ENCODE measurements at places on chromosomes 3 and 15.

DNA sequence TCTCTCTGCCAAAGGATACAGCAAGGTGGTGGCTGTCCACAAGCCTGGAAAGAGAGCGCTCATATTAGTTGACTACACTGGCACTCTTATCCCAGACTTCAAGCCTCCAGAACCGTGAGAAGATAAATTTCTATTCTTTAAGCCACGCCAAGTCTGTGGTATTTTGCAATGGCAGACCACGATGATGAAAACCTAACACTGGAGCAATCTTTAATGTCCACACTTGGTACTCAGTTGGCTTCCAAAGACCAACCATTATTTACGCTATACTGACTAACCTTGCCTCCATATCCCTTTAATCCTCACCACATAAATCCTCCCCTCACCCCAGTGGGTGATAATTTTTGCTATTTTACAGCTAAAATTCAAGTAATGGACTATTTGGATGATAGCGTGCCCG is 16.9 kb upstream of the LACTB start:
- DNase-seq: no peak

DNA sequence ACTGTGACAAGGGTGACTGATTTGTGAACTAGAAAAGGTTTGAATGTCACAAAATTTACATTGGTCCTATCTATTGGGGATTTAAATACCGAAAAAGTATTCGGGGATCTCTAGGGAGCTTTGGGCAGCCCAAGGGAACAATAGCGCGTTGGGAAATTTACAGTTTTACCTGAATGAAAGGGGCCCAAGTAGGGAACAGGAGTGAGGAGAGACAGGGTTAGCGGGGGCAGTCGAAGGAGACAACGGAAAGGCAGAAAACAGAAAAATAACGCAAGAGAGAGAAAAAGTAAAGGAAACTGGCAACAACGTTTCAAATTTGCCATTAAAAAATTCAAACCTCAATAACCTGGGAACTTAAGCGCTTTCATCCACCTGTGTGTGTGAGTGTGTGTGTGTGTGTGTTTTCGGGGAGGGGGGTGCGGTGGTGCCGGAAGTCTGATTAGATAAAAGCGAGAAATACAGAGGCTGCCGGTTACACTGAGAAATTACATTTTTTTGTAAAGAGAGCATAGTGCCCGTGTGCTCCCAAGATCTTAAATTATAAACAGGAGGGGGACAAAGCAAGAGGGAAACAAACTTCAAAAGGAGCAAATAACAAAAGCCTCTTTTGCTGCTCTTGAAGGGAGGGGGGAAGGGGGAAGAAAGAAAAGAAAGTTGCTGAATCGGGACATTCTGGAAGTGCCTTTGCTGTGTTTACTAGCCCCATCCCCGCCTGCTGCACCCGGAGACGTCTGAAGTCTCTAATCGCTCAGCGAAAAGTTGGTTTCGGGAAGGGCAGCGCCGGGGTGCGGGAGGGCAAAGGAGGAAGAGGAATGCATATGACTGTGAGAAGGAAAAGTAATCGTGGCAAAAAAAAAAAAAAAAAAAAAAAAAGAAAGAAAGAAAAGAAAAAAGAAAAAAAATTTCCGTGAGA is 721 bp upstream of the ZIC1 start:
- DNase-seq: no peak

DNA sequence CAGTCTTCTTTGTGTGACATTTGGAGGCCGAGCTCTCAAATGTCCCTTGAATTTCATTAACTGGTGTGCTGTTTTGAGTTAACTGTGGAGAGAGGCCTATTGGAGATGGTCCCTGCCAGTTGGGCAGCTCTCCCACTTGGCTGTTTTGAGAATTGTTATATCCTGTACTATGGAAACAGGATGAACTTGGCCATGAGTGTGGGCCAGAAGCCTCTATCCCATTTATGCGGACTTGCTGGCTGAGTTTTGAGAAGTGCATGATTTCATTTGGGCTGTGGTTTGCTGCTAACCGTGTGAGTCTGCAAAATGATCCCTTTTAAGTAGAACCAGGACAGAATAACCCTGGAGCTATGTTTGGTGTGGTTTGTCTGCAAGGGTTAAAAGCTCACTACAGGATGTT is 366.0 kb downstream of the PTPRG start:
- DNase-seq: no peak

GRCh38 chr3:99256788-99257187 is 355.3 kb upstream of the DCBLD2 start:
- DNase-seq: no peak

GRCh38 chr3:121863801-121864200 is 28.8 kb downstream of the EAF2 start:
- no peak for DNase-seq

DNA sequence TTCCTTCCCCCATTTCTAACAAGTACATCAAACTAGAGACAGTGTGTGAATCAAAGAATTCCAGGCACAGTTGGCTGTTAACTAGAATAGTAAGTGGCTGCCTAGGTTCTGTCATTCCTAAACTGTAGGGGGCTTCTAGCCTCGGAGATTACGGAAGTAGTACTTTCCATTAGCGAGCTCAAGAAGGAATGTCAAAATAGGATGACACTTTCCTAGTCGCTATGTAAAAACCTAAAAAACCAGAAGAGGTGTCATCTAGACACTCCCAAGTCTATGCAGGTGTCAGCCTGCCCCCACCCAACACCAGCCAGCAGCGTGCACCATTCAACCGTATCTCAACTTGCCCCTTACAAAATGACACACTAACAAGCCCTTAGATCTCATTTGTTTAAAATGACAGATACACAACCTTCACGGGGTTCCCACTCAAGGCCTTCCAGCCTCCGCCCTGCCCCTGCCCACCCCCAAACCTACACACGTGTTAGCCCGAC is 874 bp downstream of the INO80 start:
- no peak for DNase-seq

DNA sequence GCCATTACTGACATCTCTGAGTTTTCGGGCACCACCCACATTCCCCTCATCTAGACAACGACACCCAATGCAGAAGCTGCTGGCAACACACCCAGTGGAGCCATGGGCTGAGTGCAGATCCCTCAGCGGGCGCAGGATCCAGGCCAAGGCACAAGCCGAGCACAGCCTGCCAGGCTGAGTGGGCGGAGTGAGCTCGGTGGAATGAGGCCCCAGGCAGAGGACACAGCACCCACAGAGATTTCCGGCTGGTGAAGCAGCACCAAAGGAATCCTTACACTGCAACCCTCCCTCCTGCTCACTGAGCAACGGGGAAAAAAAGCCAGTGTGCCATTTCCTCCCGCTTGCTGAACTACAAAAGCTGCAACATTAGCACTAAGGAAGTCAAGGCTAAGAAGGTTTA is 34.3 kb downstream of the ZMAT3 start:
- no peak for DNase-seq

DNA sequence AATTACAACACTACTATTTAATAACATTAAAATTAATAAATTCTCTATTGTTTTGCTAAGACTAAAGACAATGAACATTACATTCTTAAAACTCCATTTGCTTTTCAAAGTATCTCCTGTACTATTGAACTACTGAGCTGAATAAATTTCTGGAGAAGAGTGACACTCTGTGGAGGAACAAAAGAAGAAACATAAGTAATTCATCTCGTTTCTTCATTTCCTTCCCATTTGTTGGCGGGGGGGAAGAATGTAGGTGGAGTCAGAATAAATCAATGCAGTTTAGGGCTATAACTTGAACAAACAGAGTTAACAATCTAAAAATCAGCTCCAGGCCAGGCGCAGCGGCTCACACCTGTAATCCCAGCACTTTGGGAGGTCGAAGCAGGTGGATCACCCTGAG is 32.7 kb downstream of the EFHB start:
- no peak for DNase-seq

GRCh38 chr3:69339760-69340159 is 46.1 kb downstream of the FRMD4B start:
- no peak for DNase-seq

DNA sequence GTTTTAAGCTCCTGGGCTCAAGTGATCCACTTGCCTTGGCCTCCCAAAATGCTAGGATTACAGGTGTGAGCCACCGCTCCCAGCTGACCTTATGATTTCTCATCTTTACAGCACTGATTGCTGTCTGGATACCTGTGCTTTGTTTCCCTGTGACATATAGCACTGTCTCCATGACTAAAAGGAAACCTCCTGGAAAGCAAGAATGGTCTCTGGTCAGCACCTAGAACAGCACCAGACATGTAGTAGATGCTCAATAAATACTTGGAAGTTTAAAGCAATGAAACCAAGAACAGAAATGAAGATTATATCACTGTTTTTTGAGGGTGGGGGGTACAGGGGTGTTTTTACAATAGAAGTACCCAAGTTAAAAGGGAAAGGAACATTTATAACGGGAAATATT is 156.8 kb upstream of the ADAMTS9 start:
- DNase-seq: no peak

DNA sequence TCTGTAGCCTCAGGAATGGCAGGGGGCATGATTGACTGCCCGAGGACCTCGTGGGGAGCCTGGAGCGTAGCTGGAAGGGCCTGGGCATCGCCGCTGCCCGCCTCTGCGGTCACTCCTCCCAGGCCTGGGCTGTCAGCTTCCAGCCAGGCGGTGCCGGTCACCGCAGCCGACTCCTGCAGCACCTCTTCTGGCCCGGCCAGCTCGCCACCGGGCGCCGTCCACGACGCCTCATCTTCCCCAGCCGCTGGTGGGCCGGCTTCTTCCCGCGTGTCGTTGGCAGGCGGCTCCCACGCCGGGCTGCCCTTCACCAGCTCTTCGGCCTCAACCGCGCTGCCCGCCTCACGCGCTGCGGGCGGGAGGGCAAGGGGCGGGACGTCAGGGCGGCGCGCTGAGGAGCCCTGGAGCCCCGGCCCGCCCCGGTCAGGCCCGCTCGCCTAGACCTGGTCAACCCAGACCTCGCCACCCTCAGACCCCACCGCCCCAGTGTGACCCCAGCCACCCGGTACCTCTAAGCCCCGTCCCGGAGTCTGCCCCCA is 1.0 kb downstream of the CSPG5 start:
- no peak for DNase-seq

GRCh38 chr3:8762607-8763377 is 6.6 kb downstream of the OXTR start:
- no peak for DNase-seq

DNA sequence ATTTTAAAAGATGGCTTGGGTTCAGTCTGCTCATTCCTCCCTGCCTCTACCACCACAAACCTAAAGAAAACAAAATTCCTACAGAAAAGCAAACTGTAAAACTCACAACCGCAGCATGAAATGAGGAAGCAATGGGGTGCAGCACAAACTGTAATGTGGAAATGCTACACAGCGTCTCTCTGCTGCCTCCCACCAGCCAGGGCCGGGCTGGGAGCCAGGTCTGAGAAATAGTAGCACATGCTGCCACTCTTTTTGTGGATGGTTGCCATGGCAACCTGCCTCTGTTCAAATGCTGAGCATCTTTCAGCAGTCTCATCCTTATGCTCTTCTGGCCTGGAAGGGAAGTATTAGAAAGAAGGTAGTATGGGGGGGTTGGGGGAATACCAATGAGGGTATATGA is 55.4 kb downstream of the EOMES start:
- peak; percentile 55 for DNase-seq

DNA sequence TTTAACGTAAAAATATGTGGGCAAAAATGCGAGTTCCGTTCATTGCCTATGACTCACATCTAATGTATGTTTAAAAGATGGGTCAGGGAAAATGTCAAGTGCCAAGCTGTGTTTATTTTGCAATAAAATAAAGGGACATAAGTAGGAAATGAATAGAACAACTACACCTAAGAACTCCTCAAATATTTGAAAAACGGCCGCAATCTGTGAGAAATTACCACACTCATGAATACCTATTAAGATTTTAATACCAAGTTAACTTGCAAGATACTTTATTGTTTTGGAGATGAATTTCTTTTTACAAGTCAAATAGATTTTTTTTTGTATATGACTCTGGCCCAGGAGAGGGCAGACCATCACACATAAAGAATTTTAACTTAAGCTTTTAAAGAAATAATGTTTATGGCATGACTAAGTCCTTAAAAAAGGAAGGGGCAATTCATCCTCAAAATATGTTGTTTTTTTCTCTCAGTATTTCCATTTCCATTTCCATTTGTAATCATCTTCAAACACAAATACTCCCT is 152.7 kb downstream of the SUCNR1 start:
- no peak for DNase-seq

DNA sequence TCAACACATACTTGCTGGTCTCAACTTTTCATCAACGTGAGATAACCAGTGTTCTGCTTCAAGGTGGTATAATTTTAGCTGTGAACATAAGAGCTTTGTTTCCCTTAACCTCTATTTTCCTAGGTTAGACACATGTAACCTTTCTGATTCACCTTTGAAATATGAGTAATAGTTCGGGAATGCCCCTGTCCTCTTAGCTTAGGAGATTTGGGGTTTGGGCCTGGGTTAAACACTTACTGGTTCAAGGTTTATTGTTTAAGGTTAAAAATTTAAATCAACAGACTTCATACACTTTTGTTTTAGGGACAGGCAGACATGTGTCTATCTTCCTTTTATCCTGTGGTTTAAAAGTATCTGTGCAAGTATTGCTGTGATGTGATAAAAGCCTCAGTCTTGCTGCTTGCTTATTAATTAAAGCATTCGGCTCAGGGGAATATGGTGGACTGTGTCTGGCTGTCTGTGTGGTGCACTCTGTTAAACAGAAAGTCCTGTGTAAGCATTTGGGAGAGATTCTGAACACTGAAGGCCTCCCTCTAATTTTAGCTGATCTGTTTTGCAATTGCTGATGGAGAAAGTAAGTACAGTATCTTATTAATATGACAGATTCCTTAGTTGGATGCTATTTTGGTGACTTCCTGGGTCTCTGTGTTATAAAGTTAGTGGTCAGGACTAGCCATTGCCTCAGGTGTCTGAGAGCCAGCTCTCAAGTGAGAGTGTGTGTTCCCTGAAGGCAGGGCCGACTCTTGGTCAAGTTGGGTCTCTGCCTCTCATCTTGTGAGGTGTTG is 81.8 kb downstream of the USP13 start:
- DNase-seq: no peak

DNA sequence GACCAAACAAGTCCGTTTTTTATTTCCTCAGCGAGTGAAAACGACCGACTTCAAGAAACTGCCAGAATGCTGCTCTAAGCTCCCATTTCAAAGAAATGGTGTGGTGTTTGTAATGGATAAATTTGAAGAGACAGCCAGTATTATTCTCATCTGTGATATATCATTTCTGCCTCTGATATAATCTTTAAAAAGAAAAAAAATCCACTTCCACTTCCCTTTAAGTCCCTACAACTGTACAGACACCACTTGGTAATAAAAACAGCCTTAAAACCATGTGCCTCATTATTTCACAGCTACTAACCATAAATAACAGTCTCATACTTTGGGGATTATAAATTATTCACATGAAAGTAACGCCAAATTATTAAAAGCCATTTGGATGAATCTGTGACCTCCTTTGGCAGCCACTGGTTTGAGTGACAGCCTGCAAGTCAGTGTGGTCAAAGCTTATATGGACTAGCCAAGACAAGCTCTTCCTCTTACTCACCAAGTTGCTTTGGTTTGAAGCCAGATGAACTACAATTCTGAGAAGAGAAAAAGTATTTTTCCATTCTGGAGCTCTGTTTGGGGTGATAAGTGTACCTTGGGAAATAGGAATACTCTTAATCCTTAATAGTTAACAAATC is 168.0 kb downstream of the SHOX2 start:
- DNase-seq: peak; percentile 24
